ENCODE measurements at places on chromosomes 6 and 20.
A peak's percentile ranks its signal among the peaks of the same experiment; 100 is the strongest.

DNA sequence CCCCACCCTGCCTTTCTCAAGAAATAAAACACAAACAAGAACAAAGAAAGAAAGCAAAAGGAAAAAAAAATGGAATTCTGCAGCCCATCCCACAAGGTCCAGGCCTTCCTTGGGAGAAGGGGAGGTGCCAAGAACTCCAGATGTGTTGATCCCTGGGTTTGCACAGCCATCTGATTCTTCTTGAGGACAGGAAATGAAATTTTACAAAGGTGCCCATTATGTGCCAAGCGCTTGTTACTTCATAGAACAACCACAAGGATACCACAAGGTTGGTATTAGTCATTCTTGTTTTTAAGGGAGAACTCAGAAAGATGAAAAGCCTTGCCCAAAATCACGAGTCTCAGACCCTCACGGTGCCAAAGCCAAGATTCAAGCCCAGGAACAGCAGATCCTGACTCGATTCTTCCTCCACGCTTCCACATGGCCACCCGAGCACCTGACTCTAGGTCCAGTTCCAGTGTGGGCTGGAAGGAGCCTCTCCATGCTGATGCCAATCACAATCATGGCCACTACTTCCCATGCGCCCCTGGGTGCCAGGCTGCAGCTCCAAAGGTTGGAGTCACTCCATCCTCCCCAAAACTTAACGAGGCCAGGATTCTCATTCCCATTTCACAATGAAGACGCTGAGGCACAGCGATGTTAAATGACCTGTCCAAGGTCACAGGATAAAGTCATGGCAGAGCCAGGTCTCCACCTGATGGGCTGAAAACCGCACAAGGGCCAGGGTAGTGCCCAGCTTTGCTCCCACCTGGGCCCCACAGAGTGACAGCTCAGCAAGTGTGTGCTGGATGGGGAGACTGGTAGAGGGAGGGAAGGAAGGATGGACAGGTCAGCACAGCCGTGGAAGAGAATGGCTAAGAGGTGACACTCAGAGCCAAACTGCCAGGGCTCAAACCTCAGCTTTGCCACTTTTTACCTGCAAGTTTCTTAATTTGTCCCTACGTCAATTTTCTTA lies 66.7 kb upstream of the TOP1 start:
- no peak for DNase-seq

DNA sequence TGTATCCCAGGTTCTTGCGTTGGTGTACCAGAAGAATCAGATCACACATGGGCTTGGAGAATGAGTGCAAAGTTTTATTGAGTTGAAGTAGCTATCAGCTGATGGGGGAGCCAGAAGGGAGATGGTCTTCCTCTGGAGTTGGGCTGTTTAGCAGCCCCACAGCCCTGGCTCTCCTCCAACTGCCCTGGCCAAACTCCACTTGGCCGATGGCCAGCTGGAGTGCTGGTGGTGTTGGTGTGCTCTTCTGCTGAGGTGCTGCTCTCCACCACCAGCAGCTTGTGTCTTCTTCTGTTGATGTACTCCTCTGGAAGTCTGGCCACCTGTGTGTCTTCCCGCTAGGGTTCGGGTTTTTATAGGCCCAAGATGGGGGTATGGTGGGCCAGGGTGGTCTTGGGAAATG lies 172.8 kb downstream of the TINAG start:
- DNase-seq: no peak

DNA sequence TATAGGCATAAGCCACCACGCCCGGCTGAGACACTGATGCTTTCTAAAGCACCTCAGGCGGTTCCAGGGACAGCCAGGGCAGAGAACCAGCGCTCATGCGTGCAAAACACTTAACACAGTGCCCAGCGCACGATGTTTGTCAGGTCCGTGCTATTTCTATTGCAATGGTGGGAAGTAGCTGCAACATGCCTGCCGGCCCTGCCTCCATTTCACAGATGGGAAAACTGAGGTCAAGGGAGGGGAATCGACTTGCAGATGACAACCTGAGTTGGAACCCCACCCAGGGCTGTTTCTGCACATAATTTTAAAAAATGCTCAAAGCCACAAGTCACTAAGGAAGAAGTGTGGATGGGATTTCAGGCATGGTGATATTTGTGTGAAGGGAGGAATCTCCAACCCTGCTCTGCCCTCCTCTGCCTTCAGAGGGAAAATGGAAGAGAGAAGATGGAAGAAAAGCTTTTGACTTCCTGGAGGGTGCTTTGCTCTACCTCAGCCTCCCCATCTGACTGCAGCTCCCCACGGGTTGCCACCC lies 39.9 kb downstream of the KIAA1755 start:
- no peak for DNase-seq

- no peak for DNase-seq
These were observed 265.8 kb upstream of the TCF21 start for GRCh38 chr6:133623065-133623464.

GRCh38 chr6:96923871-96924493 lies 546 bp upstream of the KLHL32 start:
- no peak for DNase-seq

GRCh38 chr20:41273445-41273844 lies 44.1 kb downstream of the ZHX3 start:
- no peak for DNase-seq

DNA sequence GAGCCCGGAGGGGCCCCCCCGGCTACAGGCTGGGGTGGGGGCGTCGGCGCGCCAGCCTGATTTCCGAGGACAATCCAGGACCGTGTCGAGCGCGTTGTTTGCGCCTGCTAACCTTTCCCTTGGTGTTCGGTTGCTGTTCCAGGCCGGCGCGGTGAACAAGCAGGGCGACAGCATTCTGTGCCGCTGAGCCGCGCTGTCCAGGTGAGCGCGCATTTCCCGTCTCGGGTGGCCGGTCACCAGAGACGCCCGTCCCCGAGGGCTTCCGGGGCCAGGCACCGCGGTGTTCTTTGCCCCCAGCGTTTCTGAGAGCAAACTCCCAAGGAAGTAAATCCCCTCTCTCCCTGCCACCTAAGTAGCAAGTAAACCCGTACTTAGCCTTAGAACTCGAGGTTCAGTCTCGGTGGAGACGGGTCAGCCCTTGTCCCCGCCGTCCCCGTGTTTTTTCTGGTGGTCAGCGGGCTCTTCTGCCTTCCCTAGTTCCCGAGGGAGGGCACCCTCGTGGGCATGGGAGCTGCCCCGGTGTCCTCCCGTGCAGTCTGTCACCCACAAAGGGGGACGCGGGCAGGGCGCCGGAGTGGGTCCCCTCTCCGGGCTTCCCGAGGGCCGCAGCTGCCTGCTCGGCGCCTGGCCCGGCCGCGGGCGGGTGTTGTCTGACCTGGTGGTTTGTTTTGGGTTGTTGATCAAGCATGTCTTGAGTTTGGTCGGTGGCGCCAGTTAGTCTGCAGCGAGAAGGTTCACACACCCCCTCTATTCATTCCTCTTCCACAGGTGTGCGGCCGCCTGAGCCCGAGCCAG lies 1.5 kb downstream of the ID4 start:
- peak; percentile 78 for DNase-seq

DNA sequence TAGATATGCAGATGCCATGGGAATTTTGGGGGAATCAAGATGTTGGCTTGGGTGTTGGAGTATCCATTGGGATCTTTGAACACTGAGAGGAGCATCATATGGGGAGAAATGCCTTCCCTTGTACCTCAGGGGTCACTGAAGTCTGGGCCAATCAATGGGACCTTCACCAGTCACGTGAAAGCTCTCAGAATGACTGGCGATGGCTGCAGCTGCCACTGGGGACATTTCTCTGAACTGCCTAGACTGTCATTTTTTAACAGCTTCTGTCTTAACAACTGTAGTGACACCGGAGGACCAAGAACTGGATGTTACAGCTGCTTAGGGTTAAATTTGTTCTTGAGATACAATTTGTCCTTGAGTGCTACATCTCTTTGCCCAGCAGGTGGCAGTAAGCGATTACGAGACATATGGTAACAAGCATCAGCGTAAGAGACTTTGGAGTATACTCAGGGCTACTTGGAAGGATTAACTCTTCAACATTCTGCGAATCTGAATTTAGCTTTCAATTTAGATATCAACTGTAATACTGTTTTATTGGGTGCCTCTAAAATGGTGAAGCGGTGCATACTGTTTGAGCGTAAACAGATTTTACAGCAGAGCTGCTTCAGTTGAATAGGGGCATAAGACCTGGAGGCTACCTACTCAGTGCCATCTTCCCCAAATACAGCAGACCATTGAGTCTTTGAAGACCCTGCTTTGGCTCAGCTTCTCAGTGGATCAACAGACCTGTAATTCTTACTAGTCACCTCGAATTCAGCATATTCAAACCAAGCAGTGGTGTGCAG lies 36.0 kb downstream of the CCN2 start:
- DNase-seq: peak; percentile 6

DNA sequence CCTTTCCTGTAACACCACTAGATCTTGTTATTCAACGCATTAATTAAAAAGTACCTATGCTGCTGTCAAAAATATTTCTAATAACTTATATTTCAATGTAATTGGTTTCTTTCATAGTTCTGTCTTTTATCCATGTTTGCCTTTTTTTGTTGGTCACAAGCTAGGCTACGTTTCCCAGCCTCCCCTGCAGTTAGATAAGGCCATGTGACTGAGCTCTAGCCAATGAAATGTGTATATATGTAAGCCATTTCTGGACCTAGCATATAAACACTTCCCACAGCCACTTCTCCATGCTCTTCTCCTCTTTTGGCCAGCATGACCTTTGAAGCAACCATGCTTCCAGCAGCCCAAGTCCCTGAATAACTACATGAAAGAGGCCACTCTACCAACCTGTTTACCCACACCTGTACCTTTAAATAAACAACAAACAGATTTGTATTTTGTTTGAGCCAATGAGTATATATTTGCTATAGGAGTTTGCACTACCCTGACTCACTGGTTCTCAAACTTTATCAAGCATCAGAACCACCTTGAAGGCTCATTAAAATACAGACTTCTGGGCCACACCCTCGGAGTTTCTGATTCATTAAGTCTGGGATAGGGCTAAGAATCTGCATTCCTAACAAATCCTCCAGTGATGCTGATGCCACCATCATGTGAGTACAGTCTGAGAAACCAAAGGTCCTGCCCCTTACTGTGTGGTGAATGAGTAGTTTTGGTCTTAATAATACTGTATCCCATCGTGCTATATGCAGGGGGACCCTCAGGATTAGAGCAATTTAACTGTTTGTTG lies 45.6 kb upstream of the BEND6 start:
- no peak for DNase-seq

- DNase-seq: no peak
These were observed 328.4 kb downstream of the DHX35 start for GRCh38 chr20:39290575-39290974.

DNA sequence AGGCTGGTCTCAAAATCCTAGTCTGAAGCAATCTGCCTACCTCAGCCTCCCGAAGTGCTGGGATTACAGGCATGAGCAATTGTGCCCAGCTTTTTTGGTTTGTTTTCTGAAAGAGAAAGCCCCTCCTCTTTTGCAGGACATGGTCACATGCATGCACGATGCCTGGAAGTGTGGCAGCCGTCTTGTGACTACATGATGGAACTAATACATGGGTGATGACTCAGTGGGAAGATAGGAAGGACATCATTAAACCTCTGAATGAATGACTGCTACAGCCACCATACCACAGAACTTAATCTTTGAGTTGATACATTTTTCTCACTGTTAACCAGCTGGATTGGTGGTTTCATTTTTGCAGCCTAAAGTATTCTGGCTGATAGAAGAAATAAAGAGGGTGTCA lies 13.4 kb upstream of the CTNNBL1 start:
- DNase-seq: no peak

DNA sequence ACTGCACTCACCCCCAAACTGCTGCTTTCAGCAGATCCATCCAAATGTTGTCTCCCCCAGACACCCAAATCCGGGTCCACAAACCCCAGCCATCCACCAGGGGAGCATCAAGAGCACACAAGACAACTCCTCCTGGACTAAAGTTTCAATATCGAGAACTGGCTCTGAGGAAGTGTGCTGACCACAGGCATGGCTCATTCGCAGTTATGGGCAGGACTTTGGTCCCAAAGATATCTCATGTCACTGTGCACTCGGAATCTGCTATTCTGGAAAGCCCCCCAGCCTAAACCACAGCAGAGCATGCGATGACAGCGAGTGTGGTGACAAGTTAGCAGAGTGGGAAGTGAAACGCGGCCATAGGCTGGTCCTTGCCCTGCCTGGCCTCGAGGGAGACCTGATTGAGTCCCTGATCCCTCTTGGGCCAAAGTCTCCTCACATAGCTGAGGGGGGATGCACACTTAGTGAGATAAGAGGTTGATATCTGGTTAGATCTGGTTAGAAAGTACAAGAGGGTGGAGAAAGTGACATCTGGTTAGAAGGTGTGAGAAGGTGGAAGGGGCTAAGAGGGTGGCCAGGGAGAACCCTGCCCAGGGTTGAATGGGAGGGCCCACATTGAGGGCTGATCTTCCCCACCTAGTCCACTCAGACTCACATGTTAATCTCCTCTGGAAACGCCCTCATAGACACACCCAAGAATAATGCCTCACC lies 149.7 kb downstream of the MRPL14 start:
- DNase-seq: no peak

GRCh38 chr6:110125361-110125760 lies 54.1 kb downstream of the WASF1 start:
- DNase-seq: no peak

GRCh38 chr20:52971498-52972189 lies 514 bp upstream of the TSHZ2 start:
- DNase-seq: no peak

DNA sequence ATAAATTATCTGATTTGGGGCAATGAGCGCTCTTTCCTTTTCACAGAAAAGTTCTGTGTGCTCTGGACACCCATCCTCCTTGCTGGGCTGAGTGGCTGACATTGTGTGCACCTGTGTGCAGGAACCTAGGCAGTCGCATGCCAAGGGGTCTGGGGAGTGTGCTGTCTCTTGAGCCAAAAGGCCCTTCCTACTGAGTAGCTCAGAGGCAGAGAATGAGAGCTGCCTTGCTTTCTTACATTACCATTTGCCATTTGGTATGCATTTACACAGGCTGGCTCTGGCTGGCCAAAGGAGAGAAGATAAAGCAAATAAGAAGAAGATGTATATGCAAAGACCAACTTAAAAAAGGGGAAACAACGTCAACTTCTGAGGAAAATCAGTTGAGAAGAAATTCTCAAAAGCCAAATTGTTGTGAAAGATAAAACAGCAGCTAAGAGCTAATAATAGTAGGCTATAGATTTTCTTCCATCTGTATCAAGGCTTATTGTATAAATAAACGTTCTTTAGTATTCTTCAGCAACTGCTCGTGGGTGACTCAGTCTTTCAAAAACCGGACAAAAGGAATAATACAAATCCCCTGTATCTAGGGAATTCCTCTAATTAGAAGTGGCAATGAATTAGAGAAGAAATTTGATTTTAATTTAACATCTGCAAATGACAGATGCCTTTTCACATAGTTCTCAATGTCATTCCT lies 121.9 kb downstream of the INSM1 start:
- no peak for DNase-seq

GRCh38 chr6:6783721-6784120 lies 195.2 kb downstream of the LY86 start:
- no peak for DNase-seq

- DNase-seq: no peak
These were observed 382.9 kb downstream of the PRKN start for GRCh38 chr6:162344646-162345010.

DNA sequence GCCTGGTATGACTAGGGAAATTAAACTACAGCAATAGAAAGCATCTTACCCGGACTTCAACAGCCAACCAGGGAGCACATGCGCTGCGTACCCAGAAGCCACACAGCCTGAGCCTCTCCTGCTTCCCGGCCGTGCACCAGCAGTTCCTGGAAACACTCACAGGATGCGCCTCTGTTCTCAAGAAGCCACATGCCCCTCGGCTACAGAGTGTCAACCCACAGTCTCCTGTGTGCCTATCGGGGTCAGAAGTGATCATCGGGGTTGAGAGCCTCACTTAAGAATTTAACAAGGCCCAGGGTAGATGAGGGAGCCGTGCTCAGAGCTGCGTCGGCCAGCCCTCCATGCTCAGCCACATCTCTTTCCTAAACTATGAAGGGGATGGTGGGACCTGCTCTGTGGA lies 147.2 kb upstream of the GGTLC1 start:
- DNase-seq: no peak

Data from T47D (cell line).